ENCODE measurements at places on chromosomes 13 and 19. TPM values are rescaled to one million over a fixed set of nuclear protein-coding genes. Genes with fewer than 3 reads are reported as not detected.

Gene LCP1
- 7.3 TPM for total RNA-seq

Gene PEAK3
- total RNA-seq: not detected

Gene PRSS57
- not detected for total RNA-seq

Gene ADGRE1
- total RNA-seq: not detected

DNA sequence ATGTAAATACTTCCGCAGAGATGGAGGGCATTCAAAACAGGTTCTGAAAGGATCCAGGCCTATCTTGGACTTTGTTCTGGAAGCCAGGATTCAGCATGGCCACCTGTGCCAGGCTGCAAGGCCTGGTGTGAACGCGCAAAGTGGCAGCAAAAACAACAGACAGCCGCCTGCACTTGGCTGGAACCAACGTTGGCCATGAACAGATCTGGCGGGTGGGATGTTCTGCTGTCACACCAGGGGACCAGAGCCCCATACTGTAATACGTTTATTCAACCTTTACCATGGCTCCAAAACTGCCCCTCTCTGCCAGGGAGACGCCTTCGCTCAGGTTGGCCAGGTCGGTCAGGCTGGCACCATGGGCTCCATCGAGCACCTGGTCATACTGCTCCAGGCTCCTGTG is 69.7 kb downstream of the EPS15L1 start:
- peaks cover 31% of the 10 kb centered on the region for H3K36me3 ChIP-seq
- no peak for DNase-seq
- peaks cover 7% of the 10 kb centered on the region for H3K4me1 ChIP-seq
- H3K4me3 ChIP-seq: no peak overlapping the region
- H3K27me3 ChIP-seq: no peaks in the 10 kb centered on the region
- no peak overlapping the region for H3K27ac ChIP-seq

DNA sequence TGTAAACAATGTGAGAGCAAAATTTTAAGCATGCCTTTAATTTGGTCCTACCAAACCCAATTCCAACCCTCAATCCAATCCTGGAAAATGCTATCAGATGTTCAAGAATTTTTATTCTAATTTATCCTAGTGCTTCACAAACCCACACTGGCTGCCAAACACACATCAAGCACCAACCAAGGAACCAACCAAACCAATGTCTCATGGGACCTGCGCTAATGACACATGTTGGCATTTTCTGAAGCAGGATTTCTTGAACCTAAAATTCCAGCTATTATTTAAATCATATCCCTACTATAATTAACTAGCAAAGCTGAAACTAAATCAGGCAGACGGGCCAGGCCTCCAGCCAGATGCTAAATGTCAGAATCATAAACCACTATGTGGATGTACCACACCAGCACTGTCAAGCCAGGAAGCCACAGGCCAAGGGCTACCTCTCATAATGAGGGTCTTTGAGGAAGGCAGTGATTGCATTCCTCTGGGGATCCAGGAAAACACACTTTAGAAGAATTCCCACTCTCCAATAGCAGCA is 5.8 kb downstream of the LATS2 start:
- no peak overlapping the region for H3K4me3 ChIP-seq
- H3K27ac ChIP-seq: no peak overlapping the region
- peaks cover 28% of the 10 kb centered on the region for H3K4me1 ChIP-seq
- H3K36me3 ChIP-seq: peaks cover 3% of the 10 kb centered on the region

- H3K36me3 ChIP-seq: no peaks in the 10 kb centered on the region
- no peaks in the 10 kb centered on the region for H3K4me1 ChIP-seq
- DNase-seq: no peak
- no peak overlapping the region for H3K27ac ChIP-seq
- H3K4me3 ChIP-seq: no peak overlapping the region
Measured at GRCh38 chr19:42143341-42144234, 11.3 kb upstream of the POU2F2 start.

GRCh38 chr19:43667126-43667875 is 2.7 kb downstream of the PLAUR start:
- peak overlapping the region; percentile 61 for H3K4me3 ChIP-seq
- H3K4me1 ChIP-seq: peaks cover 19% of the 10 kb centered on the region

- DNase-seq: no peak
- peaks cover 47% of the 10 kb centered on the region for H3K4me1 ChIP-seq
- no peaks in the 10 kb centered on the region for H3K27me3 ChIP-seq
- no peak overlapping the region for H3K4me3 ChIP-seq
- no peak overlapping the region for H3K27ac ChIP-seq
- H3K36me3 ChIP-seq: no peaks in the 10 kb centered on the region
Measured at GRCh38 chr13:110014719-110015118, 228.3 kb upstream of the IRS2 start.

DNA sequence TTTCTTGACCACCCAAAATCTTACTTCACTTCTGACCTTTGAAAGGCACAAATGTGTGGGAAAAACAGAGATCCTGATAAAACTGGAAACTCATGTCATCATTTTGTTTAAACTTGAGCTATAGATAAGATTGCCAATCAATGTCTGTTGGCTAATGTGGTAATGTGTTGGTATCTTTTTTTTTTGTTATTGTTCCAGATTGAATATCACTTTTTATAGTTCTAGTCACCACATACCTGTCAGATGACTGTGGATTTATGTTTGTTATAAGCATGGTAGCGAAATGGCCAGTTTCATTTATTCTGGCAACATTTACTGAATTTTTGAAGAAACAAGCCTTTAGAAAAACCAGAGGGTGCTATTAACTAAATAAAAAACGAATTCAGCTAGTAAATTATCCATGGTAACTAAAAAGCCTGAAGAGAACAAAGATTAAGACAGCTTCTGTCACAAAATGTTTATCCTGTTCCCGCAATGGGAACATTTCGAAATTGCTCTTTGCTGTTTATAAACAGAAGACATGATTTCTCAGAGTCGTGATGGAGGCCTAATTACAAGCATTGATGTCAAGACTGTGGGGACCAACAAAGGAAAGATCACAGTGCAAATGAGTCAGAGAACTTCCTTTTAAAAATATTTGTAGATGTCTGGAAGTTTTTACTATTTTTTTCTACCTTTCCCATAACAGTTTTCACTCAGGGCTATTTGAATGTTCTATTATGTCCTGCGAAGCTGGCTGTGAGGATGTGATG is 82.9 kb upstream of the POSTN start:
- H3K27ac ChIP-seq: peak overlapping the region; percentile 86
- DNase-seq: peak; percentile 83
- H3K4me3 ChIP-seq: no peak overlapping the region
- no peaks in the 10 kb centered on the region for H3K36me3 ChIP-seq

GRCh38 chr13:50829896-50830295 is 13.6 kb downstream of the DLEU7 start:
- no peaks in the 10 kb centered on the region for H3K4me1 ChIP-seq
- H3K27me3 ChIP-seq: no peaks in the 10 kb centered on the region
- no peak overlapping the region for H3K27ac ChIP-seq
- DNase-seq: no peak

DNA sequence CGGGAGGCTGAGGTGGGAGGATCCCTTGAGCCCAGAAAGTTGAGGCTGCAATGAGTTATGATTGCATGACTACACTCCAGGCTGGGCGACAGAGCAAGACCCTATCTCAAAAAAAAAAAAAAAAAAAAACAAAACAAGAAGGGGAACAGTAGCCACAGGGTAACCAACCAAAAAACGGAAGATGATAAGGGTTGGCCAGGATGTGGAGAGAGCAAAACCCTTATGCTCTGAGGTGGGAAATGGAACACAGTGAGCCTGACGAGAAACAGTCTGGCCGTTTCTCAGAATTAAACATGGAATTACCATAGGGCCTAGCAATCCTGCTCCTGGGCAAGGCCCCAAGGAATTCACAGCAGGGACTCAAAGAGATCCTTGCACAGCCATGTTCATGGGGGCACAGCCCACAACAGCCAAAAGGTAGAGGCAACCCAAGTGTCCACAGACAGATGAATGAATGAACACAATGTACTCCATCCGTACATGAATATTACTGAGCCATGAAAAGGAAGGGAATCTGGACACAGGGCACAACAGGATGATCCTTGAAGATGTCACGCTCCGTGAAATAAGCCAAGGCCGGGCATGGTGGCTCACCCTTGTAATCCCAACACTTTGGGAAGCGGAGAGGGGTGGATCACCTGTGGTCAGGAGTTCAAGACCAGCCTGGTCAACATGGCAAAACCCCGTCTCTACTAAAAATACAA is 11.3 kb downstream of the NMRK2 start:
- H3K4me3 ChIP-seq: no peak overlapping the region
- no peaks in the 10 kb centered on the region for H3K36me3 ChIP-seq
- H3K27ac ChIP-seq: no peak overlapping the region
- H3K4me1 ChIP-seq: no peaks in the 10 kb centered on the region
- DNase-seq: no peak

DNA sequence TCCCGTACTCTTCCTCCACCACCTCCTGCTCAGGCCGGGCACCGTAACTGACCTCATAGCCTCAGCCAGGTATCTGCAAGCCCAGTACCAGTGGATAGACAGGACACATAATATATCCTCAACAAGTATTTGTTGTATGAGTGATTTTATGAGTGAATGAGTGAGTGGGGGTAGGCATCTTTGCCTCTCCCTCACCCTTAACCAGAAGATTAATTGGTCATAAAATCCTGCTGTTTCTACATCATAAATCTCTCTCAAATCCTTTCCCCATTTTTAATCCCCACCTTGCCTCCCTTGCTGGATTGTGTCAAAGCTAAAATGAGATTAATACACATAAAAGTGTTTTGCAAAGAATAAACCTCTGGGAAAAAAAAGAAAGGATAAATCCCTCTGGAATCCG is 44.4 kb upstream of the HMGB1 start:
- H3K4me3 ChIP-seq: no peak overlapping the region
- H3K4me1 ChIP-seq: no peaks in the 10 kb centered on the region
- no peaks in the 10 kb centered on the region for H3K27me3 ChIP-seq
- DNase-seq: no peak

DNA sequence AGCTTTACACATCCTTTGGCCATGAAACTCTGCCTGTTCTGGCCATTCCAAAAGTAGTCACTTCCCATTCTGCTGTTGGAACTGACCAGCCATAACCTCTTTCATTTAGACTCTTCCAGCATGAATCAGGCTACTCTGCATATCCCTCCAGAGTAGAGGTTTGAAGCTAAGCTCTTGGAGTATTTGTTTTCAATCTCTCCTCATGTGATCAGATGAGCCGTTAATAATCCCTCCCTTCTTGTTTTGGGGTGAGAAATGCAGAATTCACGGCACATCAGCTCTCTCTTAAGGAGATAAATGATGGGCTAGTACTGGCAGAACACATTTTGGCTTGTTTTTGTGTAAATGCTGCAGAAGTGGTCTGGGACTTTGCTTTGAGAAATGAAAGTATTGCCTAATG is 519.9 kb downstream of the PCDH17 start:
- H3K4me3 ChIP-seq: no peak overlapping the region
- H3K4me1 ChIP-seq: no peaks in the 10 kb centered on the region
- no peaks in the 10 kb centered on the region for H3K36me3 ChIP-seq
- DNase-seq: no peak

GRCh38 chr19:7705387-7706187 is 3.7 kb upstream of the FCER2 start:
- H3K27me3 ChIP-seq: no peaks in the 10 kb centered on the region
- DNase-seq: no peak
- H3K4me1 ChIP-seq: no peaks in the 10 kb centered on the region
- no peaks in the 10 kb centered on the region for H3K36me3 ChIP-seq
- H3K4me3 ChIP-seq: no peak overlapping the region

DNA sequence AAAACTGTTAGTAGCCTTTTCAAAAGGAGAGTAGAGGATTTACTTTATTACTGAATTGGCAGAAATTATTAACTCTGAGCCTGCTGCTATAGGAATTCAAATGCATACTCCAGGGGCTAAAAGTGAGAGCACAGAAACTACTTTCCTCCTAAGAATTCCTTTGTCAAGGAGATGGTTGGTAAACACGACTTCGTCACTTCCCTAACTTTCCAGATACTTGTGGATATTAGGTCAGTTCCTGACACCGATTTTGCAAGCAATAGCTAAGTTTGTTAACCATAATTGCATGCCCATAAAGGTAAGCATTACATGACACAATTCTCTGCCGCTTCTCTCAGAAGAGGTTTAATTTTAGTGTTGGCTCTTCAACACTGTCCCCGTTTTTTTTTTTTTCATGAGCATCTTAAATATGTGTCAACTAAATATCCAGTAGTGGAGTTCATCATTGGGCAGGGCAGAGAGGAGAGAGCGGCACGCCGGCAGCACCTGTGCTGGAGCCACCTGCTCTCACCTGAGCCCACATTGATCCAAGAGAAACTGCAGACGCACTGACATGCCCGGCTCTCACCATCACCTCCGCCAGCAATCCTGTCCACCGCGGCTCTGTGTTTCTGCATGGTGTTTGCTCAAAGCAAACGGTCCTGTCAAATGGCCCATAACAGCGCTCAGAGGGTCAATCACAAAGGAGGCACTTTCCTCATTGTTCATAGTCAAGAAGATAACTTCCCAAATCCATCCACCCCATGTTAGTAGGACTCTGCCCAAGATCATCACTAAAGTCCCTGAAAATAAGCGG is 2.6 kb downstream of the MED26 start:
- no peak overlapping the region for H3K27ac ChIP-seq
- DNase-seq: no peak
- no peaks in the 10 kb centered on the region for H3K27me3 ChIP-seq
- H3K4me1 ChIP-seq: peaks cover 10% of the 10 kb centered on the region

GRCh38 chr19:20271215-20271926 is 104.4 kb downstream of the ZNF486 start:
- no peaks in the 10 kb centered on the region for H3K27me3 ChIP-seq
- H3K4me3 ChIP-seq: no peak overlapping the region
- H3K27ac ChIP-seq: no peak overlapping the region
- H3K4me1 ChIP-seq: no peaks in the 10 kb centered on the region
- no peak for DNase-seq
- H3K36me3 ChIP-seq: no peaks in the 10 kb centered on the region

- no peaks in the 10 kb centered on the region for H3K27me3 ChIP-seq
- H3K4me3 ChIP-seq: no peak overlapping the region
- no peaks in the 10 kb centered on the region for H3K4me1 ChIP-seq
- peak; percentile 18 for DNase-seq
- H3K36me3 ChIP-seq: no peaks in the 10 kb centered on the region
Measured at GRCh38 chr13:53782488-53782961, 753.9 kb downstream of the OLFM4 start.

- H3K27ac ChIP-seq: no peak overlapping the region
- H3K4me1 ChIP-seq: no peaks in the 10 kb centered on the region
- DNase-seq: no peak
- H3K4me3 ChIP-seq: no peak overlapping the region
- no peaks in the 10 kb centered on the region for H3K36me3 ChIP-seq
- H3K27me3 ChIP-seq: no peaks in the 10 kb centered on the region
Measured at GRCh38 chr13:84290386-84290785, 408.1 kb upstream of the SLITRK1 start.

DNA sequence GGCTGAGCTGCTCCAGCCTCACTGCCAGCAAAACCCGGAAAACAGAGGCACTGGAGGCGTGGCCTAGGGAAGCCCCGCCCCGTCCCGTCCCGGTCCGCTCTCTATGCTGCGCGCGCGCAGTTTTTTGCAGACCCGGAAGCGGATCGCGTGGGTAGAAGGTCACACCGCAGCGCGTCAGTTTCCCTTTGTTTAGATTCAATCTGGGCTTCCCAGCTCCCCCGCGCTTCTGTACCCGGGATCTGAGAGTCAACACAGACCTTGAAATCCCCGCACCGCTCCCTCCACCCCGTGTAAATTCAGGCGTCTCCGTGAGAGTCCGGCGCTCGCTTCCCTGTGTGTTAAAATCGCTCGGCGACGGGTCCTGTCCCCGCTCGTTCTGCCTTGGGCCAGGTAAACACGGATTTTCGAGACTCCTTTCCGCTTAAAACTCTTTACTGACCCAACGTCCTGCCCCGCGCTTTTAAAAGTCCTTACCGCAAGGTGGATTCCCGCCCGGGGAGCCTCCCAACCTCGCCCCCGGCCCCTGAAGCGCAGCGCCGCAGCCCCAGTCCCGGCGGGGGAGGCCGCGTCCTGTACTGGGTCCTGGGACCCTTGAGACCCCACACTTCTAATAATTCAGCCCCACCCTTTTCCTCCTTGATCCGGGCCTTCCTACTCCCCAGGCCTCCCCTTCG is at the start of gene ZNF610:
TSS of gene ZNF610 (plus strand) at position 127 of the 674 bp plus-strand sequence. CDS start 12,930 bp downstream, outside the sequence.
- peak within 1 kb of the TSS; percentile 90 for H3K27ac ChIP-seq
- H3K4me3 ChIP-seq: peak within 1 kb of the TSS; percentile 95
- no peaks in the 10 kb centered on the region for H3K27me3 ChIP-seq
- DNase-seq: peak; percentile 71
- H3K36me3 ChIP-seq: no peaks in the 10 kb centered on the region

Measured in astrocyte (in vitro differentiated cells and primary cell).